ENCODE measurements at places on chromosomes 3 and 15. TPM values are rescaled to one million over a fixed set of nuclear protein-coding genes. Genes with fewer than 3 reads are reported as not detected.

Gene SI
- not detected for total RNA-seq

Gene PLSCR2
- not detected for total RNA-seq

GRCh38 chr3:12999147-13000140 is 73.8 kb downstream of the IQSEC1 start:
- DNase-seq: no peak

- DNase-seq: peak; percentile 45
These were observed 167.4 kb upstream of the CTDSPL start for GRCh38 chr3:37694284-37694675.

DNA sequence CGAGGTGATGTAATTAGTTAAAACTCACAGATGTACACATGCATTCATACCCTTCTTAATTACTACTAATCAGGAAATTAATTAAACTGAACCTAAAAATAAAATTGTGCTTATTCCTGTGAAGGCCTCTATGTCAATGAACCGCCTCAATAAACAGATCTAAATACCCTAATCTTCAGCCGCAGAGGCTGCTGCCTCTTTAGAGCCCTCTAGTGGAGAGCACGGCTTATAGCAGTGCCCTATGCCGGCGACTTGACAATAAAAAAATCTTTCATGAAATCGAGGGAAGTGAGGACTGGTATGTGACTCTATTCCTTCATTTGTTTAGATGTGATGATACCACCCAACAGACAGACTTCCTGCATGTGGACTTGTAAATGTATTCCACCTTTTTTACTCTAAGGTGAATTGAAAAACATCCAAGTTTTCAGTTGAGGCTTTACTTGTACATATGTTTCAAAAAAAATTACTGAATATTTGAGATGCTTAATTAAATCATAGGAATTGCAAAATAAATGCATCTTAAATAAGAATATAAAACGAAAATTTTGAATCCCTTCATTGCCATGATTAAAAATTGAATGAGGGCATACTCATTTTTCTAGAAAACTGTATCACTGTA is 8.3 kb upstream of the EPHA3 start:
- peak; percentile 58 for DNase-seq

DNA sequence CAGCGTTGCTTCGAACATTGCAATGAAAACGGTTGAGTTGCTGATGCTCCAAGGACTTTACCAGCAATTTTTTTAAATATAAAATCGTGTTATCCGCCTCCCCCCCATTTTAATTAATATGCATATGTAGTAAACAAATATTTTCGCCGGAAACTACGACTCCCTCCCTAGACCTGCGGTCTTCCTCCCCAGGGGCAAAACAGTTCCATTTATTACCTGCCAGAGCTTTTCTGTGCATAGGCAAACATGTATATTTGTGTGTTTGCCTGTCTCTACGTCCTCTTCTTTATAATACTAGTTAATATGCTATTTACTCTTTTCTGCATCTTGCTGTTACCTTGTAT is 593 bp upstream of the RSL24D1 start:
- DNase-seq: no peak

GRCh38 chr15:63070681-63071129 is 28.2 kb downstream of the TPM1 start:
- DNase-seq: peak; percentile 19

GRCh38 chr15:98779463-98780071 is 131.2 kb downstream of the IGF1R start:
- DNase-seq: peak; percentile 72

Data from fibroblast of villous mesenchyme (primary cell).